ENCODE measurements at places on chromosomes 7 and 10. TPM values are rescaled to one million over a fixed set of nuclear protein-coding genes. Genes with fewer than 3 reads are reported as not detected.

DNA sequence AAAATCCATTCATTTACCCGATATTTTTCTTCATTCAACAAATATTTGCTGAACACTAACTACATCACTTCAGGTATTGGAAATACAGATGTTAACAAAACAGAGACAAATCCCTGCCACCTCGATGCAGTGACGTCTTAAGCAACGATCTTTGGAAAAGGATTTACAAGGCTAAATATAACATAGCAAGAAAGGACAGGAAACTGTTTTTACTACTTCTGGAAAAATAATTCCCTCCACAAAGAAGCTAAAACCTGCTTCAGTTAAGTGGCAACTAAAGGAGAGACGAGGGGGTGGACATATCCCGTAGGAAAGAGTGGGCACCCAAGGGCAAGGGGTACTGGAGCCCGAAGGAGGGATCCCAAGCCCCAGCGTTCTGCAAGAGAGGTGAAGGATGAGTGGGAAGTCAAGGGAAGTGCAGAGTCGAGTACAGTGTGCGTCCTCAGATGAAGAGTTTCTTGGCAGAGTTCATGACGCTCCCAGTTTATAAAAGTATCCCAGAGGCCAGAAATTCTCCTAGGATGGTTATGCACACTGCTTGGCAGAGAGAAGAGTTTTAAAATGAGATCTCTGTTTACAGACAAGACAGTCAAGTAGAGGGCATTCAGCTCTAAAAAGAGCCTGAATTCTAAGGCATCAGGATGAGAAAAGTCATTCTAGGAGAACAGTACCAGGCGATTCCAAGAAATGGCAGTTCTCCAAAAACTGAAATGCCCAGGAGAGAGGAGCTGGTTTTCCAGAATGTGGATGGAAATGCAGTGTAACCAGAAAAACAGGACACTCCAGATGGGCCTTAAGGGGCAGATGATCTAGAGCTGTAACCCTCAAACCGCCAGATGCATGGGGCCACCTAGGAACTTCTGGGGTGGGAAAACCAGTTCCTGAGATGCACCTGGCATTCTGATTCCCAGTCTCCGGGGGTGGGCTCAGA is 97.3 kb downstream of the GRB10 start:
- H3K4me1 ChIP-seq, result no peaks in the 10 kb centered on the region
- no peak overlapping the region for H3K27ac ChIP-seq
- H3K36me3 ChIP-seq, result peaks cover 23% of the 10 kb centered on the region
- H3K4me3 ChIP-seq, result no peak overlapping the region
- no peaks in the 10 kb centered on the region for H3K27me3 ChIP-seq

- no peaks in the 10 kb centered on the region for H3K27me3 ChIP-seq
- no peak for DNase-seq
- H3K4me3 ChIP-seq, result no peak overlapping the region
Measured at GRCh38 chr10:116082206-116082605, 190.8 kb downstream of the GFRA1 start.

GRCh38 chr7:13159467-13160184 is 472.2 kb downstream of the ARL4A start:
- H3K36me3 ChIP-seq, result no peaks in the 10 kb centered on the region
- H3K27me3 ChIP-seq, result no peaks in the 10 kb centered on the region
- H3K4me3 ChIP-seq, result no peak overlapping the region
- H3K4me1 ChIP-seq, result no peaks in the 10 kb centered on the region
- H3K27ac ChIP-seq, result no peak overlapping the region

- peaks cover 21% of the 10 kb centered on the region for H3K4me1 ChIP-seq
- DNase-seq, result peak; percentile 63
- no peaks in the 10 kb centered on the region for H3K27me3 ChIP-seq
- no peaks in the 10 kb centered on the region for H3K36me3 ChIP-seq
- peak overlapping the region; percentile 23 for H3K27ac ChIP-seq
Measured at GRCh38 chr7:131012477-131013031, 278.5 kb upstream of the KLF14 start.

GRCh38 chr10:70729763-70730357 is 55.3 kb downstream of the TBATA start:
- peaks cover 10% of the 10 kb centered on the region for H3K4me1 ChIP-seq
- H3K27me3 ChIP-seq, result no peaks in the 10 kb centered on the region
- no peak overlapping the region for H3K27ac ChIP-seq
- DNase-seq, result no peak

- H3K4me1 ChIP-seq, result no peaks in the 10 kb centered on the region
- no peak overlapping the region for H3K27ac ChIP-seq
- DNase-seq, result no peak
- no peaks in the 10 kb centered on the region for H3K27me3 ChIP-seq
- no peak overlapping the region for H3K4me3 ChIP-seq
Measured at GRCh38 chr7:46568420-46569132, 647.5 kb upstream of the IGFBP3 start.

DNA sequence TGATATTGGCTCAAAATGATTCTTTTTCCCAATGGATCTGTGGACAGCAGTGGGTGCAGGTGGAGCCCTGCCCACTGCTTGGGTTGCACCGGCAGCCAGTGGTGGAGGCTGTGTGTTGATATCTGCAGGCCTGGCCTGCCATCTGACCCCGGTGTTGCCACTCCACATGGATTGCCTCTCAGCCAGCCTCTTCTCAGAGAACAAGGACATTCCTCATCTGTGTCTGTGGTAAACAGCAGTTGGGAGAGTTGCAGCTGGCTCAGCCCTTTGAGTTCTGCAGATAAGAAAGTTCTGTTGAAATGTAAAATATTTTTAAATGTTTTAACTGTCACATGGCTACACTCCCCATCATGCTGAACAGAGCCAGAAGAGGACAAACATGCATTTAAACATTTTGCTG is 374.9 kb upstream of the CELF2 start:
- DNase-seq, result no peak
- no peaks in the 10 kb centered on the region for H3K27me3 ChIP-seq
- H3K4me3 ChIP-seq, result no peak overlapping the region
- H3K36me3 ChIP-seq, result no peaks in the 10 kb centered on the region
- no peak overlapping the region for H3K27ac ChIP-seq
- no peaks in the 10 kb centered on the region for H3K4me1 ChIP-seq

Gene SLC29A4
- total RNA-seq, result 1.2 TPM

Gene DPP6
- total RNA-seq, result not detected

Data from K562 (cell line).